ACHN (cell line): ENCODE measurements at places on chromosomes 4 and X.

- DNase-seq, result no peak
Measured at GRCh38 chr4:37397505-37397904, 153.0 kb downstream of the NWD2 start.

- no peak for DNase-seq
Measured at GRCh38 chrX:15849555-15849954, 5.1 kb downstream of the AP1S2 start.

DNA sequence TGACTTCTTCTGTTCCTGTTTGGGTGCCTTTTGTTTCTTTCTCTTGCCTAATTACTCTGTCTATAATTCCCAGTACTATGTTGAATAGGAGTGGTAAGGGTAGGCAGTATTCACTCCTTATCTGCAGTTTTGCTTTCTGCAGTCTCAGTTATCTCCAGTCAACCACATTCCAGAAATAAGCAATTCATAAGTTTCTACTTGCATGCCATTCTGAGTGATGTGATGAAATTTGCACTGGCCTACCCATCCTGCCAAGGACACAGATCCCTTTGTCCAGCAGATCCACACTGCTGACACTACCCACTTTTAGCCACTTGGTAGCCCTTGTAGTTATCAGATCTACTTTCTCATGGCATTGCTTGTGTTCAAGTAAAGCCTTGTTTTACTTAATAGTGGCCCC lies 971.6 kb upstream of the INTU start:
- DNase-seq, result no peak

- peak; percentile 63 for DNase-seq
Measured at GRCh38 chr4:139229534-139230039, 50.4 kb downstream of the MGARP start.

DNA sequence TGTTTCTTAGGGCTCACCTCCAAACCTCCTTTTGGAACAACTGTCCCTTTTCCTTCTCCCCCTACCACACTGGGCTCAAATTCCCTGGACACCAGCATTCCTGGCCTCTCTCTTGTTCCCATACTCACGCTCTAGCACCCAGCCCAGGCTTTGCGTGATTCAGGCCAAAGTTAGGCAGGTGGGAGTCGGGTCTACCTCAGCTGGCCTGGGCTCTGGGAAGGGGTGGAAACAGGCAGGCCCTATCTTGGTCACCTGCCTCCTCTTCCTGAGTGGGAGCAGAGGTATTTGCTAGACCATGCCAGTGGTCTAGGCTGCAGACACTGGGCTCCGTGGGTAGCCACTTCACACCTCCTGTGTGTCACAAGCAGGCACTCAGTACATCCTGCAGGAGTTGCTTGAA lies 211.1 kb upstream of the MAMLD1 start:
- DNase-seq, result no peak

DNA sequence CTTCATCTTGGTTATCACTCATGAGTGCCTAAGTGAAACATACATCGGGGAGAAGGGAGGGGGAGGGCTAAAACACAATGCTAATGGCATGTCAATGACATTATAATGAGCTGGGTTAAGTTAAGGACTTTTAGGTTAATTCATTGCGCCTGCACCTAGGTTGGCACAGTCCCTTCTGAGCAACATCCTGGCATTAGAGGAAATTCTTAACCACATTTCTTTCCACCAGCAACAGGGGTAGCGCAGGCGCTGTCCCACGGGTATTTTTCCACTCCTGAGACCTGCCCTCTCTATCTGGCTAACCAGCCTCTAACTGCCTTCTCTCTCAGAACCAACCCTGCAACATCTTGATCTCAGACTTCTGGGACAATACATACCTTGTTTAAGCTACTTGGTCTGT lies 39.0 kb upstream of the PROM1 start:
- no peak for DNase-seq

DNA sequence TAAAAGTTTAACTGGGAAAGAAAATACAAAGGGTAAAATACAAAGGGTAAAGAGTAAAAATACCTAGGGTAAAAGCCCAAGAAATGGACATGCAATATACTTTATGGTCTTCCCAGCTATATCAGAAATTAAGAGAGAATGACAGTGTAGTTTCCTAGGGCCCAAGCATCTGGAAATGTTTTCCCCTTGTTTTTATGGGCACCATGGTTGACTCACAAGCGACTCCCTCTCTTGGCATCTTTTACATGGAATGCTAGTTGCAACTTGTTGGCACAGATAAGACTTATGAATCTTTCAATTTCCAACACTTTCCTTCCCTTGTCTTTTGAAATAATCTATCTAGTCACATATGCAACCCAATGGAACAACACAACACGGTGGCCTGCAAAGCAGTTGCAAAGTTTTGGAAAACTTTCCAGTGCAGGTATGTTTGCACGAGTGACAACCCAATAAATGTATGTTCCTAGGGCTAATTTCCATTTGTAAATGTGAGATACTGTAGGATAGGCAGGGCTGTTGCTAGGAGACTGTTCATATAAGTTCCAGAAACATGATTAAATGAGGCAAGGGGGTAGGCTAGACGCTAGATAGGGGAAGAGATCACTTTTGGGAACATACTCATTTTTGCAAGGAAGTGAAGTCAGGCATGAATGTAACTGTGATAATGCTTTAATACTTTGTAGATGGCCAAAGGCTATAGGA lies 36.4 kb upstream of the CWH43 start:
- peak; percentile 52 for DNase-seq

- DNase-seq, result no peak
Measured at GRCh38 chr4:71882113-71882841, 98.4 kb upstream of the GC start.

- DNase-seq, result no peak
Measured at GRCh38 chrX:7960246-7960645, 33.0 kb upstream of the PNPLA4 start.

DNA sequence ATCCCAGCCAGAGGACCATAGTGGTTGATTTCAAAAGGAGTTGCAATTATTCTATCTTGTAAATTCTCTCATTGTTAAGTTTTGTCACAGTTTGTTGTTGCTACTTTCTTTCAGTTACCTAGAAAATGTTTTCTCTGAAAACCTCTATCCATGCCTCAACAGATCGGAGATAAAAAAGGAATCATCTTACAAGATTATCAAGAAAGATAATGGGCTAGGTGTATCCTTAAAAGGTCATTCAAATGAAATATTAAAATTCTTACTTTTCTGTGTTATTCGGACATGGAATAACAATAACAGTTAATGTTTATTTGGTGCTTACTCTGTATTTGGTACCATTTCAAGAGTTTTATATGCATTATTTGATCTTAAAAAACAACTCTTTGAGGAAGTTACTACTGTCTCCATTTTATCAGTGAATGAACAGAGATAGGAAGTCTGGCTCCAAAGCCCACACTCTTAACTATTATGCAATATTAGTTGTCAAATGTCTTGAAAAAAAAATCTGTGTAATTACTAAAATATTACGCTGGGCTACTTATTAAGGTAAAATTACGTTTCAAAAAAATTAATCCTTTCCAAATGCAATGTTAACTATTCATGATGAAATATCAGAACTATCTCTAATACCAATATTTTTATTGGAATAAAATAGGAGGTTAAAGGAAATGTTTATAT lies 97.5 kb downstream of the SNCA start:
- no peak for DNase-seq

DNA sequence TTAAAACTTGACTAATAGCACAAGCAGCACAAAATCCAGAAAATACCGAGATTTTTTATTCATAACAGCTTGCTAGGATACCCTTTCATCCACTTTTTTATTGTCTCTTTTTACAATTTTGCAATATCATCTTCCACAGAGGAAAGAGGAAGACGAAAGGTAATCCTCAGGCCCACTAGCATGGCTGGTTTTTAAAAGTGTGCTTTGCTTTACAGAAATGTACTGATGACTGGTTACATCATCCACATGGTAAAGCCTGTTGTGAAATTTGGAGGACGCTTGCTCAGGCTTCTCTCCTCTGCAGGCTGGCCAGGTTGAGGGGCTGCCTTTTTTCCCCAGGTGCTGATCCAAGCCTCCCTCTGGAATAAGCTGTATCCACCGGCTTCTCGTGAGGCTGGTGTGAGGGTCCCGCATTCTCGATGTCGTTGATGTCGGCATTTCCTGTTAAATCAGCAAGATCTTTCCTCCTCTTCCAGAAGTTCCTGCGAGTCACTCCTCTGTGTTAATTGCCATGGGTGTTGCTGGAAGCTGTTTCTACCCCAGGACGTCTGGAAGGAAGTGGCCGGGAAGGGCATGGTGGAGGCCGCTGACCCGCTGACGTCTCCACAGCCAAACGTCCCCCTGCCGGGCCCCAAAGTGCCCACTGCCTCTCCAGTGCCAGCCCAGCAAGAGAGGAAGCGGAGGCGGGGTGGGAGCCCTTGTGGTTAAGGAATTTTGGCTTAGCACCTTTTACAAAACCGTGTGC lies 5.8 kb upstream of the DGKQ start:
- no peak for DNase-seq

GRCh38 chr4:140753329-140753728 lies 2.9 kb downstream of the TBC1D9 start:
- no peak for DNase-seq

DNA sequence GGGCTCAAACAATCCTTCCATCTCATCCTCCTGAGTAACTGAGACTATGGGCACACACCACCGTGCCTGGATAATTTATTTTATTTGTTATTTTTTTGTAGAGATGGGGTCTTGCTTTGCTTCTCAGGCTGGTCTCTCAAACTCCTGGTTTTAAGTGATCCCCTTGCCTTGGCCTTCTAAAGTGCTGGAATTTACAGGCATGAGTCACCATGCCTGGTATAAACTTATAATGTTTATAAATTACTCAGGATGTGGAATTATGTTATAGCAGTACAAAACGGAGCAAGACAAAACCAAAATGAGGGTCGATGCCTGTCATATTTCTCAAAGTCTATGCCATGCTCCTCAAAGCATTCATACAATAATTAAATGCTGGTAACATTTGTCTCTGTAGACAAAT lies 29.8 kb upstream of the TEX13C start:
- DNase-seq, result peak; percentile 1

DNA sequence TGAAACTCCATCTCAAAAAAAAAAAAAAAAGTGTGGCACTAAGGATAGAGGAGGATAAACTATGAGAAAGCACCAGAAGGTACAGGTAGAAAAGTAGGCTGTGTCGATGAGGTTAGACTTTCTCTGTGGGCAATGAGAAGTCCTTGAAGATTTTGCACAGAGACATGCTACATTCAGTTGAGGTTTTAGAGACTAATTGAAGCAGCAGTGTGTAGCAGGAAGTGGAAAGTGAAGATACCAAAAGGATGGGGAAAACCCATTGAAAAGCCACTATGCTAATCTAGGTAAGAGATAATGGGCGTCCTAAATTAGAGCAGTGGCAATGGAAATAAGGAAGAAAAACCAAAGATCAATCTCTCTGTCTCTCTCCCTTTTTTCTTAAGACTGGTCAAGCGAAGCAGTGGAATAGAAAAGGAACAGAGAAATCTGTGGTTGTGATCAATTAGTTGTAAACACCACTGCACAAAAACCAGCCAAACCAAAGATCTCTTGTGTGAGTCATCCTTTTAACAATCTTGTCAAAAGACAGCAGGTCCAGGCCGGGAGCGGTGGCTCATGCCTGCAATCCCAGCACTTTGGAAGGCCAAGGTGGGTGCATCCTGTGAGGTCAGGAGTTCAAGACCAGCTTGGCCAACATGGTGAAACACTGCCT lies 3.5 kb downstream of the SPINK2 start:
- DNase-seq, result no peak

- no peak for DNase-seq
Measured at GRCh38 chr4:136784326-136784725, 748.0 kb downstream of the PCDH18 start.

DNA sequence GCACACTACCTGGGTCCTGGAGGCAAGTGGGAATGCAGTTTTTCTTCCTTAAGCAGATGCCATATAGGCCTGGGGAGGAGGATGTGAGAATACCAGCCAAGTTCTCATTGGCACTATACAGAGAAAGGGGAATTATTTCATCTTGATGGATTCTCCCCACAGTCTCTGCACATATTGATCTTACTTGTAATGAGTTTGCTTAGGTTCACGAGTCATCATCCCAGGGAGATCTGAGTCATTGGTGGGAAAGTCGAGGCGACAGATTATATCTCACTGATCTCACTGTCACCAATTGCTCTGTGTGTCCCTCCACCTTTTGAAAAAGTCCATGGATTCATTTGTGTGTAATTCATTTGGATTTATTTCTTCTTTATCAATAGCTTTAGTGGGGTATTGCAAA lies 156.8 kb downstream of the AR start:
- DNase-seq, result no peak

- DNase-seq, result no peak
Measured at GRCh38 chrX:142661696-142662095, 364.0 kb upstream of the SPANXN4 start.

GRCh38 chr4:85398276-85398675 lies 76.7 kb upstream of the ARHGAP24 start:
- DNase-seq, result no peak

GRCh38 chrX:148813422-148813821 lies 313.0 kb downstream of the AFF2 start:
- no peak for DNase-seq

- peak; percentile 90 for DNase-seq
Measured at GRCh38 chr4:141375855-141376254, 155.2 kb downstream of the ZNF330 start.

- DNase-seq, result no peak
Measured at GRCh38 chr4:21692241-21692640, 256.3 kb downstream of the KCNIP4 start.

DNA sequence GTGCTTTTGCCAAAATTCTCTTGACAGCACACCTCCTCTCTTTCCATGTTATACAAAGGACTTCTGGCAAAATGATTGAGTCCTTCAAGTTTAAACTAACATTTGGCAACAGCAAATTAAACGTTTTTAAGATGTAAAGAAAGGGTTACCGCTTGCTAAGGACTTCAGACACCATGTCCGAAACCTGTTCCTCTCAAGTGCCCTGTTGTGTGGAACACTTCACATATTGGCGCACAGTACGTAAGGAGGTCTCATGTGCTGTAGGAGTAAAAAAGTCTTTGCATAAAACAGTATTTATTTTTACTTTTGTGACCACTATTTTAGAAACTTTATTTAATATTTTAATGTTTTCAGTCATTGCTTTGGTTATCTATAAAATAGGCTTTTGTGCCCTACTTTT lies 33.7 kb upstream of the HPRT1 start:
- DNase-seq, result no peak

DNA sequence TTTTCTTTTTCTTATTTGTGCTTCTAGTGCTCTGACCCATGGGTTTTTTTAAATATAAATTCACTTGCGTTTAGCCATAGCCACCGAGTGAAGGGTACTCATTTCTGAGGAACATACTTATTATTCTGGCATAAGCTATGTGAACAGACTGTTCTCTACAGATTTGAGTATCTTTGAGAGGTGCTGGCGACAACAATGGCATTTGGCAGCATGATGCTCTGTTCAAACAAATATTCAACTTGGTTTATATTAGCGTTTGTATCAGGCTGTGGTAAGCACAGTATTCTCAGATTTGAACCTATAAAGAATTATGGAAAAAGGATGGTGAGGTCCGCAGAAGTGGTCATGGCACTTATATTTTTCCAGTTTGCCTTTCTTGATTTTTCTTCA lies 108.7 kb upstream of the LIMCH1 start:
- DNase-seq, result no peak
